ENCODE measurements at places on chromosomes 6 and 20. TPM values are rescaled to one million over a fixed set of nuclear protein-coding genes. Genes with fewer than 3 reads are reported as not detected.

The PDE10A gene
- total RNA-seq: 7.4 TPM

The RSPO3 gene
- 4.5 TPM for total RNA-seq

The MEP1A gene
- total RNA-seq: not detected

The EGFL8 gene
- 10.4 TPM for total RNA-seq

The CDH4 gene
- 3.2 TPM for total RNA-seq

The OLIG3 gene
- 0.14 TPM for total RNA-seq

The HLA-DQB2 gene
- not detected for total RNA-seq

The LTA gene
- total RNA-seq: not detected

The ARFGEF3 gene
- total RNA-seq: 1.5 TPM

The TCEA2 gene
- 52.4 TPM for total RNA-seq

DNA sequence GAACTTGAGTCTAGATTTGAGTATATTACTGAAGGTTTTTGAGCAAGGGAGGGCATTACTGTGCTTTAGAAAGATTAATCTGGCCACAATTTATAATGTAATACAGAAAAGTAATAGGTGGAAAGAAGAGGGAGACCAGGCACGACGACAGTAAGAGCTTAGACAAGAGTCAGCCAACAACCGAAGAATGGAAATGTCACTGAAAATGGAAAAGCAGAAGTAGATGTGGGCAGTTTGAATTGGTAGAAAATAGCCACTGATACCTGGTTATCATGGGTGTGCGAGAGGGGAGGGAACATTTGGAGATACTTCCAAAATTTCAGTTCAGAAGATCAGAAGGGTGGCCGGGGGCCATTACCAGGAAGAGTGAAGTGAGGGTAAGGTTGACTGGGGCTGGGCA lies 339.1 kb downstream of the UTRN start:
- no peak for DNase-seq

- DNase-seq: peak; percentile 41
Observed at GRCh38 chr20:6783752-6784151, 16.3 kb downstream of the BMP2 start.

GRCh38 chr6:103011605-103012004 lies 1618.1 kb downstream of the GRIK2 start:
- no peak for DNase-seq

- peak; percentile 71 for DNase-seq
Observed at GRCh38 chr6:13807696-13808095, 6.7 kb downstream of the MCUR1 start.

- DNase-seq: peak; percentile 19
Observed at GRCh38 chr6:113732384-113732966, 124.7 kb upstream of the MARCKS start.

DNA sequence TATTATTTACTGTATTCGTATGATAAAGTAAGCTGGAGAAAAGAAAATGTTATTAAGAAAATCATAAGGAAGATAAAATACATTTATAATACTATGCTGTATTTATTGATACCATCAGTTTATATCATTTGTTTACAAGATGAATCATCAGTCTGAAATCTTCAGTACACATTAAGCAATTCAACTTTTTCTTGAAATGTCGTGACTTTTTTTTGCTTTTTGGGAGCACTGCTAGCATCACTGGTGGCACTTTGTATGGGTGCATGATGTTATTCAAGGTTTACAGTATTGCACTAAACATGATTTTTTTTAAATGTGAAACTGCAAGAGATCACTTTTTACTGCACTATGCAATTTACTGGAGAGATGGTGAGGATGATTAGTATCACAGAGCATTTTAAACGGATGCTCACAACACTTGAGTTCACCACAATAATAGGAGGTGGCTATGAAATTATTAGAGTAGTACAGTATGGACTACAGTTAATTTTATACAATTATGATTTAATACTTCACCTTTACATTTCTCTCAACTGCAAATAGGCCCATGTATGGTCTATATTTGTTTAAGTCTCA lies 85.9 kb downstream of the SNAP25 start:
- DNase-seq: no peak

GRCh38 chr6:79538106-79538971 lies 1.1 kb upstream of the LCA5 start:
- DNase-seq: no peak

DNA sequence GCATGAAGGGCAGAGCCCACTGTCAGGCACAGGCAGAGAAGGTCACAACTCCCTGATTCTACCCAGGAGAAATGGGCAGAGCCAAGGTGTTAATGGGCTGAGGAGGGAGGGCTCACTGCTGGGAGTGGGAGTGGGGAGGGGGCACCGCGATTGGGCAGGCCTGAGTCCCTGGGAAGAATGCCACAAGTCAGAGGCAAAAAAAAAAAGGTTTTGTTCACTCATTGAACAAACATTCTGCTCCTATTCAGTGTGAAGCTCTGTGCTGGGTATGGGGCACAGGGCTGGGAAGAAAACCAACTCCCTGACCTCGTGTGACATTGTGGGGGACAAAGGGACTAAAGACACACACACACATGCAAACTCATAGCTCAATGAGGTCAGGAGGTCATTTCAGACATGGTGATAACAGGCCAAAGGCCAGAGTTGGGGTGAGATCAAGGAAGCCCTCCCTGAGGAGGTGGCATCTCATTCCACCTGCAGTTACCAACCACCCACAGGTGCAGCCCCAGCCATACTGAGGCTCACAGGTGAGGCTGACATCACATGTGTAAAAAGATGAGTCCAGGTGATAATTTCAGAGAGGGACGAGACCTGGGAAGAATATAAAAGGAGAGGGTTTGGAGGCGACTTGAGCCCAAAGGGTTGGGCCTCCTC lies 3.2 kb upstream of the PMEPA1 start:
- no peak for DNase-seq

GRCh38 chr6:121443971-121444541 lies 8.6 kb downstream of the GJA1 start:
- no peak for DNase-seq

- no peak for DNase-seq
Observed at GRCh38 chr6:2162079-2162445, 83.3 kb downstream of the GMDS start.

DNA sequence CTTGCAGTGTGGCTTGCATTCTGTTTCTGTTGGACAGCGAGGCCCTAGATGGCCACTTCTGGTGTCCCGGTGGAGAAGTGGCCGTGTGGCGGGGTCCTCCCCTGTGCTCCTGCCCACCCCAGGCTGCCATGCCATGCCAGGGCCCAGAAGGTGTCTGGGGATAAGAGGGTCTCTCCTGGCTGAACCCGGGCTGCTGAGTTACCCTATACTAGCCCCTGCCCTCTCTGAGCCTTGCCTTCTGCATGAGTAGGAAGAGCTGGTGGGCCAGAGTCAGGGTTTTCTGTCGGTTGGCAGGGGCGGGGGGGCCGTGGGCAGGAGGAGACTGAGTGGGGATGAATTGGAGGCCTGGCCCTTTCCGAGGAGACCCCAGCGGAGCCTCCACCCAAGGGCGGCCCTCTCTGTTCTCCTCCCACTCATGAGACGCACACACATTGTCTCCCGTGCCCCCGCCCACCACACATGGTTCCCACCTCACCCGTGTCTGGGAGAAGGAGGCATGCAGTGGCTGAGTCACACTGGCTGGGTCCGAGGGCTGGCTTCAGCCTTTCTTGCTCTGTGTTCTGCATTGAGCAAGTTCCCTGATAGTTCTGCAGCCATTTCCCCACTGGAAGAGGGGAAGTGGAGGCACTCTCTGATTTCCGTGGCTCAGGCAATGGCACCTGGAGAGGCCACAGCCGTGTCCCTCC lies 24.6 kb downstream of the VSTM2L start:
- no peak for DNase-seq

DNA sequence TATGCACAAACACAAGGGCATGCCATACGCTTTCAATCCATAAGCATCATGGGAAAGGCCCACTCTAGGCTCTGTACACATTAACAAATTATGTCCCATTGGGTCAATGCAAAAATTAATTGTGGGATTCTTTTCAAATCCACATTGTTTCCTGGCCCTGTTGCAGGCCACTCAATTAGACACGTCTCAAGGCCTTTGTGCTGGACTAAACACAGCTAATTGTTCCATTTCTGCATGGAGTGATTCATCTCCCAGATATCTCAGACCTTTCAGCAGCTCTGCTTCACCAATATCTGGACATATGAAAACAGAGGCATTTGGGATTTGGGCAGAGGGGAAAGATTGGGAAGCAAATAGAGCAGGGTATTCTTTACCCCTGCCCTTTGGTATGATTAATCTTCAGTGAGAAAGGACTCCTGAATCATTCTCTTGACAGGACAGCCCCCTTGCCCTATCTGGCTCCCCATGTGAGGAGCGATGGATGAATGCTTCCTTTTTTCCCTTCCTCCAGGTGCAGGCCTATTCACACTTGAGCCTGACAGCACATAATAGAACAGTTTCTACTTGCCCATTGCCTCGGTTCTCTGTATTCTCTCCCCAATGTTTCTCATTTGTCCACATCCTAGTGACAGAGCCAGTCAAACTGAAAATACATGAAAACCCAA lies 547.6 kb downstream of the HAO1 start:
- peak; percentile 78 for DNase-seq

DNA sequence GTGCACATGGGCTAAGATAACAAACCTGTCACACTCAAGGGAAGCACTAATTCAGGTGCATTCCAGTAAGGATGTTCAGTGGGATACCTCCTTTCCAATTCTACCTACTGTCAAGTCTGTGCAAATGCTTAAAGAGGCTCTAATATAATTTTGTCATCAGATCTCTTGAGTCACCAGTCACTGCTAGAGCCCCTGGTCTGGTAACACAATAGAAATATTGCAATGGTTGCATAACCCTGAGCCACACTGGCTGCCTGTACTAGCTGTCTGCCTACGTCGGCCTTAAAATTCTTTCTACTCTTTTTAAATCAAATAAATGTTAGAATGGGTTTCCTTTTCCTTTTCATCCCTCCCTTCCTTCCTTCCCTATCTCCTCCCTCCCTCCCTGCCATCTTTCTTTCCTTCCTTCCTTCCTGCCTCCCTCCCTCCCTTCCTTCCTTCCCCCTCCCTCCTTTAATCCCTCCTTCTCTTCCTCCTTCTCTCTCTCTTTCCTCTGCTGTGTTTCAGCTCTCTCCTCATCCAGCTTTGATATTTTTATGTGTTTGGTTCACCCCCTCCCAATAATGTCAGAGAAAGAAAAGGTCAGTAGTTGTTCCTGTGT lies 28.1 kb upstream of the OLIG3 start:
- no peak for DNase-seq

GRCh38 chr6:97009781-97010492 lies 85.4 kb downstream of the KLHL32 start:
- no peak for DNase-seq

- DNase-seq: peak; percentile 35
Observed at GRCh38 chr6:144659202-144660182, 374.4 kb downstream of the UTRN start.

GRCh38 chr6:36985417-36985807 lies 584 bp downstream of the MTCH1 start:
- DNase-seq: no peak

GRCh38 chr6:144580039-144580438 lies 294.9 kb downstream of the UTRN start:
- DNase-seq: no peak

DNA sequence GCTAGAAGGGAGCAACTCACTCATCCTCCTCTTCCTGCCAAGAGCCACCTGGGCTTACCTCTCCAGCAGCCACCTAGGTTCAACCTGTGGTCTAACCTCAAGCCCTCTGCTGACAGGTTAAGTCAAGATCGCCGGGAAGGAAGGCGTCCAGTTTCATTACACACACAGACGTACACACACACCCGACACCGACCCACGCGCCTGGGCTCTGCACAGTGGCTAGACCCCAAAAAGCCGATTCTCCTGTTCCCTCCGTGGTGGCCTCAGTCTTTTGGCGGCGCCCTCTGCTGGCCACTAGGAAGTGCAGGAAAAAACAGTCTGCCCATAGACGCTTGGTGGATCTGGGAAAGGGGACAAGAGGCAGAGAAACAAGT lies 52.8 kb downstream of the MRPL14 start:
- DNase-seq: peak; percentile 55

- DNase-seq: no peak
Observed at GRCh38 chr20:58677079-58677604, 15.5 kb upstream of the NPEPL1 start.
